T-helper 9 cell (primary cell): ENCODE measurements at places on chromosomes 7 and 10.

DNA sequence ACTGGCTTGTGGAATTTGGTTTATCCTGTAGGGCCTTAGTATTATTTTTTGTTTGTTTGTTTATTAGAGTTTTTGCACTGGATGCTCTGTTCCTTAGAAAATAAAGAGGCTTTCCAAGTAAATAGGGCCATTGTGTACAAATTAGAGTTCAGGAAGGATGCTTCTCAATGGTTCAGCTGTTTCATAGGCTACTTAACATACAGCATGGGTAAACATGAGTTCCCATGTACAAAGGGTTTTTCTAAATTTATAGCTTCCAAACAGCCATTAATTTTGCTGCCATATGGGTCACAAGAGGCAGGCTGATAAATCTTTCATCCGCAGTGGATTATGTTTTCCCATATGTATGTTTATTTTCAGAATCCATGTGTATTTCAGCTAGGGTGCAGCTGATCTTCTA, 121.6 kb upstream of the WDR11 start:
- DNase-seq: no peak

DNA sequence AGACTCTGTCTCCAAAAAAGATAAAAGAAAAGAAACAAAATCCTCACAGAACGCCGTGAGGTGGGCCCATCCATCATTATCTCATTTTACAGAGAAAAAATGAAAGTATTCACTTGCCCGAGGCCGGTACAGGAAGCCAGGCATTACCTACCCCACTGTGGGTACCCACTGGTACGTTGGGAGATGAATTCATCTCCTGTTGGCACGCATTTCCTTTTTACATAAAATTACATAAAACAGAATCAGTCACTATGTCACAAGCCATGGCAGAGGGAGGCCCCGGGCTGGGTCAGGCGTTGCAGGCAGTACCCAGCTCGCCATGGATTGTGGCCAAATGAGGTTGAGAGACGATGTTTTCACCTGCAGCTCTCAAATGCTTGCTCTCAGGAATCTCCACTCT, 38.6 kb upstream of the TNRC18 start:
- no peak for DNase-seq

- DNase-seq: no peak
These were observed 37.4 kb downstream of the MACROH2A2 start for GRCh38 chr10:70090013-70090412.

DNA sequence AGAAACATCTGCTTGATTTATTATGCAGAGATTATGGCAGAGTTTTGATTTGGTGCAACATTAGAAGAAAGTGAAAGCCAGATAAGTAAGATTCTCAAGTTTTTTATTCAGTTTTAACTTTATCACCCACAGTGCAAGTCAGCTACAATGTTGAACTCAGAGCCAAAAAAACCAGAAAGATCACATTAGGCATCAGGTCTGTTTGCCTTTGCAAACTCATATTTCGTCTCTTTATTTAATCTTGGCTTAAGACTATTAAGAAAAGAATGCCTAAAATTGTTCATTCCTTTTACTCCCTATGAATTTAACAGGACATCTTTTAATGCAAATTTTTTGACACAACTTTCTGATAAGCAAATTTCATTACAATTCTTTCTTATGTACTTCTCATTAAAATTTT, 76.0 kb upstream of the TMEM26 start:
- DNase-seq: no peak

- no peak for DNase-seq
These were observed 42.1 kb downstream of the ASB4 start for GRCh38 chr7:95527776-95528250.

DNA sequence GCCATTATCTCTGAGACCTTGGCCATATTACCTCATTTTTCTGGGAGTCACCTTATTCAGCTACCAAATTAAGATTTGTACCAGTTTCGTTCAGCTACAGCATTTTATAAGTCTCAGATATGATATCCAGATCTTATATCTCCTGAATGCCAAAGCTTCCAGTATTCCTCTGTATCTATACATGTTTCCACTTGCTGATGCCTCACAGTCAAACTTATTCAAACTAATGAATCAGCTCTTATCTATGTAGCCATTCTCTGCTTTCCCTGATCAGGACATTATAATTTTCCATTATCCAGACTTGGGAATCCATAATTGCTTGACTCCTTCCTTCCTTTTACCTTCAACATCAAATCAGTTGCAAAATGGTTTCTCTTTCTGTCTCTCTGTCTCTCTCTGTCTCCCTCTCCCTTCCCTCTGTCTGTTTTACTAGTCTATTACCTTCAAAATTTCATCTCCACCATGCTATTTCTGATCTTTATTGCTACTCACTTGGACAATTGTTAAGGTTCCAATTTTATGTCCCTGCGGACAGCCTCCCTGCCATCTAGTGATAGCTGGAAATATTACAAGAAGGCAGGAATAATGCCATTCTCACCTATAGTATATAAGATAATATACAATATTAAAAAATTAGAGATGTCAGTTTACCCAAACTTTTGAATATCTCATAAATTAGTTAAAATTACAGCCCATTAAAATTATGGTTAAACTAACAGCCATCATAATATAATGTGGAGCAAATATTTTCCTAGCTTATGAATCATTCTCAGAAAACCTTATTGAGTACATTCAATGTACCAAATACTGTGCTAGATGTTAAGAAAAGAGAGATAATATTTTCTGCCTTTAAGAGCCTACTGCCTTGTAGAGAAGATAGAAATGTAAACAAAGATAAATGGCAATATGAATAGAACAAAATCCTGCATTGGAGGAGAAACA, 89.8 kb downstream of the PCLO start:
- no peak for DNase-seq

DNA sequence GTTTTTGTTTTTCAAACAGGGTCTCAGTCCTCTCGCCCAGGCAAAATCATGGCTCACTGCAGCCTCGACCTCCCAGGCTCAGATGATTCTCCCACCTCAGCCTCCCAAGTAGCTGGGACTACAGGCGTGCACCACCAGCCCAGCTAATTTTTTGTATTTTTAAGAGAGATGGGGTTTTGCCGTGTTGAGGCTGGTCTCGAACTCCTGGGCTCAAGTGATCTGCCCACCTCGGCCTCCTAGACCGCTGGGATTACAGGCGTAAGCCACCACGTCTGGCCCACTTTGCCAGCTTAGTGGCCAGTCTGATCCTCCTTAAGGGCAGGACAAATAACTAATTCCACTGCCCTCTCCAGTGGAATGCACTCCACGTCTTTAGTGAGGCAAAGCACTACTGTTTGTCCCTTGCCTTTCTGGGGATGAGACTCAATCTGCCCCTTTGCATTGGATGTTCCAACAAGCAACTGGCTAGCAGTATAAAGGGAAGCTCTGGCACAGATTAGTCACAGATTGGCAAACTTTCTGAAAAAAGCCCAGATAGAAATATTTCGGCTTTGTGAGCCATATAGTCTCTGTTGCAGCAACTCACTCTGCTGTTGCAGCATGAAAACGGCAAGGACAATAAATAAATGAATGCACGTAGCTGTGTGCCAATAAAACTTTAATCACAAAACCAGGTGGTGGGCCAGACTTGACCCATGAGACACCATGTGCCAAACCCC, 143.8 kb upstream of the RHEB start:
- DNase-seq: no peak

DNA sequence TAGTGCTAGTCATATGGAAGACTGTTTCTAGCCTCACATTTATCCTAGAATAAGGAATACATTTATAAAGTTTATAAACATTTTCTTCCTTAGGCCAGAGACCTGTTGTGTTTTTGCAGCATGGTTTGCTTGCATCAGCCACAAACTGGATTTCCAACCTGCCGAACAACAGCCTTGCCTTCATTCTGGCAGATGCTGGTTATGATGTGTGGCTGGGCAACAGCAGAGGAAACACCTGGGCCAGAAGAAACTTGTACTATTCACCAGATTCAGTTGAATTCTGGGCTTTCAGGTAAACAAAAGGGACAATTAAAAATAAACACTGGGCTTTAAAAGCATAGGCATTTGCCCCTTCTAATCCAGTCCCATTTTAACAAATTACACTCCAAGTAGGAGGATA, 4.2 kb downstream of the LIPF start:
- no peak for DNase-seq

GRCh38 chr7:100430493-100431285, 1.1 kb downstream of the MEPCE start:
- no peak for DNase-seq

- no peak for DNase-seq
These were observed 67.7 kb downstream of the ELAPOR2 start for GRCh38 chr7:86991771-86992191.

DNA sequence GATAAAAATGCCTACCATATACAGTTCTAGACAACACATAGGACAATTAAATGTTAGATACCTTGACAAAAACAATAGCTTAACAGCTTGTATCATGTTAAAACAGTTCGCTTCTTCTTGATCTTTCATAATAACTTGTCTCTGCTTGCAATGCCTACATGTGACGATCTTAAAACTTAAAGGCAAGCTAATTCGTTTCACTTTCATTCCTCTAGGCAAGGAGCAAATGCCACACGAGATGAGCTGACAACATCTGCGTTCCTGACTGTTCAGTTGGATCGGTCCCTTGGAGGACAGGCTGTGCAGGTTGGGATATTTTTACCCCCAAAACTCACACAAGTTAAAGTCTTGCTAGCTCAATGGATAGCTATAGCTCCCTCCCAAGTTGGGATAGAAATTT, 51.6 kb upstream of the ARL4A start:
- no peak for DNase-seq

DNA sequence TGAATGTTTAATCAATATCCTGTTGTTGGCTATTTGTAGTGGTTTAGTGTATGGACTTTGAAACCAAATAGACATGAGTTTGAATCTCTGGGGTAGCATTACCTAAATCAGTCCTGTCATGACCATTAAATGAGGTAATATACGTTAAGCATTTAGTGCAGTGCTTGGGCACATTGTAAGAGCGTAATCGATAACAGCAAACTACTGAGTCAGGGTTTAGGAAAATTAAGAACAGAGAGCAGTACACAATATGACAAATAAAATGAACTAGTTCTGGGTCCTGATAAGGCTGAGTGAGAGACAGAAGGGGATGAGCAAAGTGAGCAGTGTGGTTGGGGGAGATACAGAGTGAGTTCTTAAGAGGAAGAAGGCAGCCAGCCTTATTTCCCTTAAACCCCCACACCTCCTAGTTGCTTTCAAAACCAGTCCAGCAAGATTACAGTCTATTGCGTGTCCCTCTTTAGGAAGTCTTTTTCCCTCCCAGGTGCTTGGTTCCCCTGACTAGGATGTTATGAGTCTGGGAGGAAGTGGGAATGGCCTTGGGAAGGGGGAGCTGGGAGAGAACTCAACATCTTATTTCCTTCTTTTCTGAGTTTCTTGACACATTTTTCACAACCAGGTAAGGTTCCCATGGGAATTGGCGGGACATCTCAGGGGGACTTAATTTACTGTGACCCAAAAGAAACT, 171.0 kb downstream of the SND1 start:
- DNase-seq: no peak

GRCh38 chr7:137943132-137943551, 58.7 kb downstream of the CREB3L2 start:
- no peak for DNase-seq

DNA sequence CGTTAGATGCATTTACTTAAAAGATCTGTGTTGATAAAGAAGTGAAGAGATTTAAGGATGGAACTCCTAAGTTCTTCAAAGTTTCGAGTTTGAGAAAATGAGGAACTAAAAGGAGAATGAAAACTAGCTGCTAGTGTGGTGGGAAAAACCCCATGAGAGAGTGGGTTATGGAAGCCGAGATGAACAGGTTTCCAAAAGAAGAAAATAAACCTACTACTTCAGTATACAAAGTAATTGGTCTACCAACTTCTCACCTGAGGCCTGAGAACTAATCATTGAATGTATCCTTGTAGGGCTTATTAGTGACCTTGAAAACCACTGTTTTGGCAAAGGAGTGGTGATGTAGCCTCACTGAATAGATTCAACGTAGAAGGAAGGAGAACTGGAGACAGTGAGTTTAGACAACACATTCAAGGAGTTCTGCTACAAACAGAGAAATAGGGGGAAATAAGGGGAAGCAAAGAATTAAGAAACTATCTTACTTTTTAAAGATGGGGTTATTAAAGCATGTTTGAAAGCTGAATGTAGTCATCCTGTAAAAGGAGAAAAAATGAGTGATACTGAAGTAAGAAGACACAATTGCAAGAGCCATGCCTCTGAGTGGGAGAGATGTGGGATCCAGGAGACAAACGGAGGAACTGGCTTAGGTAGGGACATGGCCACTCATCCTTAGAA, 50.8 kb downstream of the CH25H start:
- no peak for DNase-seq

DNA sequence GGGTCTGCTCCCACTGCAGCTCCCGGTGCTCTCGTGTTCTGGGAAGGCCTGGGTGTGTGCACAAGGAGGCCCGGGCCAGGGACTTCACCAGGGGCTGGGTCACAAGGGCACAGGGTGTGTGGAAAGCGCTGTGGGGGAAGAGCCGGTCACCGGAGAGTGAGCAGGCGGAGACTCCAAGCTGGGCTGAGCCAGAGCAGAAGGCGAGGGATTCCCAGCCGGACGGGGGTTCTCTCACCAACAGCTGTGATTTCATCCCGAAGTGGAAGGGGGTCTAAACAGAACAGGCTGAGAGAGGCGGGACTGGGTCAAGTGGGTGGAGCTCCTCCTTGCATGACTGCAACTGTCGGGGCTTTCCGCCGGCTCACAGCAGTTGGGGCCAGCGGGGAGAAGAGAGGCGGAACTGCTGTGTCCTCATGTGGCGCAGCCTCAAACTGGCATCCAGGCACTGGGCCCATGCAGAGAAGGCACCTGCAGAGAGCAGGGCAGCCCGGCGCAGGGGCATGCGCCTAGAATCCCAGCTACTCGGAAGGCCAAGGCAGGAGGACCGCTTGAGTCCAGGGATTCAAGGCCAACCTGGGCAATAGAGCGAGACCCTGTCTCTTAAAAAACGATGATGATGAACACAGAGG, 7.6 kb upstream of the ORAI2 start:
- DNase-seq: peak; percentile 80

- no peak for DNase-seq
These were observed 18.4 kb downstream of the TRDMT1 start for GRCh38 chr10:17183110-17183509.

DNA sequence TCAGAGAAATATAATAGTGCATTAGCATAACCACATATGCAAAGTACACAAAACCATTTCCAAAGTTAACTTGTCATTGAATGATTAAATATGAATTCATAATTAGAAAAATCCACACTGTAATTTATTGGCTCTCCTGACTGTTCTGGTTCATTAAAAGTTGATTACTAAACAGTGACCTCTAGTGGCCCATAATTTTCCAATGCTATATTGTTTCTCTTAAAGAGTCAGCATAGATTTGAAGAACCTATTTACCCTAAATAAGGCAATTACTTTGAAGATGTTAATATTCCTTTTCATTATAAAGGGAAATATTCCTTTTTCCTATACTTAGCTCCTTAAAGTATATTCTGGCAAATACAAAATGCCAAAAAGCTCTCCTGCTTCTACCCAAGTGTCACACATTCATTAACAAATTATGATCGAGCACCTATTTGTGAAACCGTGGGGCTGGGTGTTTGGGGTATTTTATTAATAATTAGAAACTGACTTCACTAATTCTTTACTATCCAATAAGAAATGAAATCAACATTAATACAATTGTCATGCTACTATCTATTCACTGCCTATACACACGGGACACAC, 86.2 kb downstream of the HIBADH start:
- DNase-seq: no peak
